ENCODE measurements at places on chromosomes 12 and 14.

GRCh38 chr12:62435303-62436163, 31.1 kb upstream of the MON2 start:
- DNase-seq, result no peak

DNA sequence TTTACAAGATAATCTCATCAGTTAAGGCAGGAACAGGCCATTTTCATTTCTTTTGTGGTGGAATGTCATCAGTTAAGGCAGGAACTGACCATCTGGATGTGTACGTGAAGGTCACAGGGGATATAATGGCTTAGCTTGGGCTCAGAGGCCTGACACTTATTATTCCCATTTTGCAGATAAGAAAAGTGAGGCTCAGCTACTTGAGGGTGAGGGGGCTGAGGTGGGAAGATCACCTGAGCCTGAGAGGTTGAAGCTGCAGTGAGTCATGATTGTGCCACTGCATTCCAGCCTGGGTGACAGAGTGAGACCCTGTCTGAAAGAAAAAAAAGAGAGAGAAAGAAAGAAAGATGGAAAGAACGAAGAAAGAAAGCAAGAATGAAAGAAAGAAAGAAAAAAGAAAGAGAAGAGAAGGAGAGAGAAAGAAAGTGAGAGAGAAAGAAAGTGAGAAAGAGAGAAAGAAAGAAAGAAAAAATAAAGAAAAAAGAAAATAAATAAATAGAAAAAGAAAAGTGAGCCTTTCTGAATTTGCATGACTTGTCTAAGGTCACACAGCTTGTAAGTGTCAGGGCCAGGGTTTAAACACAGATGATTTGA, 142.0 kb downstream of the TMEM30B start:
- no peak for DNase-seq

DNA sequence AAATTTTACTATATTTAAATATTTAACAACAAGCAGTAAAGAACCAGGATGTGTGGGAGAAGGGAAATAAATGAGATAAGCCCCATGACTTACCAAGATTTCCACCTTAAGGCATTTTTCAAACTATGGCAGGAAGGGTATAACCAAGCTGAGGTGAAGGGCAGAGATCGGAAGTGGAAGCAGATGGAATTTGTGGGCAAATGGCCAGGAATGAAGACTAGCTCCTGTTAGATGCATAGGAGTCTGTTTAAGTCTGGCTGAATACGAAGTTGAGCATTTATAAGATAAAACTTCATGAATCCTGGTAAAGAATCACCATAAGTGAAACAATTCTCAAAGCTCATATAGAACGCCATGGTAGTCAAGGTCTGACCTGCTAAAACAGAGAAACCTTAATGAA, 163.5 kb downstream of the DIO2 start:
- no peak for DNase-seq

GRCh38 chr14:65184032-65184764, 81.9 kb upstream of the MAX start:
- no peak for DNase-seq

DNA sequence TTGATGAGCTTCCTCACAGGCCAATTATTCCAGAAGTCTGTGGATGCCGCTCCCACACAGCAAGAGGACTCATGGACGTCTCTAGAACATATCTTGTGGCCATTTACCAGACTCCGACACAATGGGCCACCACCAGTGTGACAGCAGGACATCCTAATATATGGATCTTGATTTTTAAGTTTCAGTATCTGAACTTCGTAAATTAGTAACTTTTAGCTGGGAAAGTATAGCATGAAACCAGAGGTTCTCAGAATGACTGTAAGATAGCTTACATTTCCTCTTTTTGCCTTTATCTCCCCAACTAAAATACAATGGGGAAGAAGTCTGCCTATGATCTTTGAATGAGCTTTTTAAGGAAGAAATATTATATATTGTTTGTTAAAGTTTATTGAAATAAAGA, 87.0 kb downstream of the DNAI7 start:
- no peak for DNase-seq

- no peak for DNase-seq
Measured at GRCh38 chr14:55031190-55031589, 4.2 kb downstream of the SOCS4 start.

DNA sequence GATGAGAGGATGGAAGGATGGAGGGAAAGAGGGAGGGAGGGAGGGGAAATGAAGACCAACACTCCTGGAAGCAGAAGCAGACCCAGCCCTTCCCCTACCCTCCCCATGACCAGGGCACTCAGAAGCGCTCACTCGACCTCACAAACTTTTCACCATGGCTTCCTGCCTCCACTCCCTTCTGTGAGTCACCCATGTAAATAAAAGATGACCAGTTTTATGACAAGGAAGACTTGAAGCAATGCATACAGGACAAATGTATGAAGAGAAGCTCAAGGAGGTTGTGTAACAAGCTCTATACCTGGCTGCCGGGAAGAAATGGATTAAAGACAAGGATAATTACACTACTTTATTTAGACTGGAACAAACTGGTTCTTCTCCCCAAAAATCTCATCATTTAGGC, 63.8 kb downstream of the CDC42BPB start:
- no peak for DNase-seq

DNA sequence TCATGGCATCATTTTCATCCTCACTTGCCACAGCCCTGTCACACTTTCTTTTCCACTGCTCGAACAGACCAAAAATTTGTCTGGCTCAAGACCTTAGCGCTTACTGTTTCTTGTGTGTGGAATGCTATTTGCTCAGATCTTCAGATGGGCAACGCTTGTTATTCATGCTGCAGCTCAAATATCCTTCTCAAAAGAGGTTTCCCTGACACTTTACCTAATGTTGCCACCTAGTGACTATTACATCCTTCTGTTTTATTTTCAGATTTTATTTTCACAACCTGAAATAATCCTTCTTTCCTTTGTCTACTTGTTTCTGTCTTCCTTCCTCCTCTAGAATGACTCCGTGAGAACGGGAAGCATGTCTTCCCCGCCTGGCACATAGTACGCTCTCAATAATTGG, 5.6 kb downstream of the FBXO33 start:
- DNase-seq, result no peak

DNA sequence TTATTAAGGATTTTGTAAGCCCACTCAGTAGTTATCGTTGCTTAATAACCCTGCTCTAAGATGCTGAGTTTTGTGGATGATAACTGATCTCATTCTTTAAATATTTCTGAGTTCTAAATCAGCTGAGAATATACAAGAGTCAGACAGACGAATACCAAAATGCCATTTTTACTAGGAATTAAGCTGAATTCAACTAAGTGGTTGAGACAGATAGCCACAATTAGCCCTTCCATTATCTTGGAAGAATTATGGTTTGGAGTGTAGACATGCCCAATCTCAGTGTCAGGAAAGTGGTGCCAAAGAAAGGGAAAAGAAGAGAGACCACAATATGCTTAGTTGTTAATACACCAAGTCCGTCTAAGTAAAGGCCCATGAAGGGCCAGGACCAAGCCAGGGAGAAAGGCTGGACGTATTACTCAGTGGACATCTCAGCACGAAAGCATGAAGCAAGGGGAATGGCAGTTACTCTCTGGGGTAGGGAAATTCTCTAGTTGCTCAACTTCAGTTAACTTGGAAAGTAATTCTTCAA, 58.6 kb downstream of the KCNA5 start:
- no peak for DNase-seq

GRCh38 chr12:47894068-47894467, 10.7 kb downstream of the VDR start:
- DNase-seq, result no peak

DNA sequence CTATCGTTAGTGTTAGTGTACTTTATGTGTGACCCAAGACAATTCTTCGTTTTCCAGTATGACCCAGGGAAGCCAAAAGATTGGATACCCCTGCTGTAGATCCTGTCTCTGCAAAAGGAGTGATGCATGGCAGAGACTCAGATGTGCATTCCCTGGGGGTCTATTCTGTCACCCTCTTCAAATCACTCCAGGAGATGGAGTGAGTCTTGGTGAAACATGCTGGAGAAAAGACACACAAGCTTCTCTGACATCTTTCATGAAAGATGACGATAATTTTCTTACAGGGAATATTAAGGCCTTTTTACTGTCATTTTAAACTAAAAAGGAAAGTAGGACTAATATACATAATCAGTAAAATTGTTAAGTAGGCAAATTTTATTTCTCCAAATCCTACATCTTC, 437.9 kb upstream of the SOX5 start:
- no peak for DNase-seq

DNA sequence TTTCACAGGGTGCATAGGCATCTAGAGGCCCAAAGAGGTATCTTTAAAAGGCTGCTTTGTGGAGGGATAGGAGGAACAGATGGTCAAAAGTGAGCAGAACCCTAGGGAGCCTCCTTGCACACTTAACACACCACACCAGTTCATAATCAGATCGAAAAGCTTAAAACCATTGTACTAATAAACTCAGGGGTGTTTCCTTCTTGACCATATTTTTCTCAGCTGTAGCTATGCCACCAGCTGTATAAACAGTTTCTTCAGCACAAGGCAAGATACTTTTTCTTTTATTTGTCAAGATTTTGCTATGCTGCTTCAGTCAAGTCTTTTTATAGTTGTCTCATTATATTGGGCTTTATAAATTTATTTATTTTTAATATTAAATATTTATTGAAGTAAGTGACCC, 88.7 kb downstream of the RIC8B start:
- DNase-seq, result no peak

DNA sequence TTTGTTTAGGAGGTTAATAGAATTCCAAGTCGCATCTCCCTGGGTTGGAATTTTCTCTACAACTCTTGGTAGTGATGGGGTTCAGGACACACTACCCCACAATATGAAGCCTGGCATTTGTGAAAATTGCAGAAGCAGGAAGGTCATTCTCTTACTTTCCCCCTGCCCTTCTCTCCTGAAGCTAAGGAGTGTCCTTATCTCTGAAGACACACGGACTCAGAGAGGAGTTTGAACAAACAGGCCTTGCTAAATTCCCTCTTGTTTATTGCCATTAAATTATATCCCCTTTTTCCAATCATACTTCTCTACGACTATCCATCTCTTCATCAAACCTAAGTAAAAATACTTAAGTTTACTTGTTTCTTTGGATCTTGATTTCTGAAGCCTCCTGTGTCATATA, 443.0 kb downstream of the RAD51B start:
- no peak for DNase-seq

DNA sequence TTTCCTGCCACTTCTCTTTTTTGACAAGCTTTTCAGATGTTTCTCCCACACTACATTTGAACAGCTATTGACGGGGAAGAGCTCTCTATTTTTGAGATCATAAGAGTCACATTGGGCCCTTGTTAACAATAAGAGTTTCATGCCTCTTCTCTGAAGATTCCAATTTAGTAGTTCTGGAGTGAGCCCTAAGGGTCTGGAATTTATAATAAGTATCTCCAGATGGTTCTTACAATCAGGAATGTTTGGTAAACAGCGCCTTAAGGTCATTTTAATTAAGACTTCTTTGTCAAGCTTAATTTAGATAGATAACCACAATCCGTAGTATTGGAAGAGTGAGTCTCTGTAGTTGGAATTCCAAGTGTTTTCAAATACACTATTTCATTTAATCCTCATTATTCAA, 60.6 kb upstream of the HECTD1 start:
- DNase-seq, result no peak

DNA sequence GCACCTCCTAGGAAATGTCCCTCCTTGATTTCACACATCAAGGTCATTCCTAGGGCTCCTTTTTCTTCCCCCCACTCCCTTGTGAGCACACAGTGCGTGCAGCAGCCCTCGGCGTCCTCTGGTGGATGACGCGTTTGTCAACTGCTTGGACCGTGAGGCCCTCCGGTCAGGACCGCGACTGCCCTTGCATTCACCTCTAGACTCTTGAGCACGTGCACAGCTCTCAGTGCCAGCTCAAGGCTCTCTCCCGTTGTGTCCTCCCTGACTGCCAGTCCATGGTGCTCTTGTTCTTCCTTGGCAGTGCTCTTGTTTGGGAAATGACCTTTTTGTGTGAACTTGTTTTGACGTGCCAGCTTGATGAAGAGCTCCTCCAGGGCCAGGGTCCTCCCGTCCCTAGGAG, 67.9 kb downstream of the TSPAN9 start:
- DNase-seq, result no peak

GRCh38 chr12:116280595-116281290, 3.2 kb upstream of the MED13L start:
- DNase-seq, result no peak

DNA sequence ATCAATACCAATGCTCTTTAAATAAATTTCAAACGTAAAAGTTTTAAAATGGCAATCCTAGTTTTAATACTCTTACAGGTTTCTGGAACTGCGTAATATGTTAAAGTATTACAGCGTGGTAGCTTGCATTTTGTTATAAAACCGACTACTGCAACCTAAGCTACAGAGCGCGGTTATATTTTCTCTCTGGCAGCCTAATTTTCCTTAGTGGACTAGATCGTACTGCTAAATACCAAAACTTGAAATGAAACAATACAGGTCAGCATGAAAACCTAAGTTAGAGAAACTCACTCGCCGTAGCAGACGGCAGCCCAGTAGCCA, 1.2 kb downstream of the CCDC92 start:
- no peak for DNase-seq

DNA sequence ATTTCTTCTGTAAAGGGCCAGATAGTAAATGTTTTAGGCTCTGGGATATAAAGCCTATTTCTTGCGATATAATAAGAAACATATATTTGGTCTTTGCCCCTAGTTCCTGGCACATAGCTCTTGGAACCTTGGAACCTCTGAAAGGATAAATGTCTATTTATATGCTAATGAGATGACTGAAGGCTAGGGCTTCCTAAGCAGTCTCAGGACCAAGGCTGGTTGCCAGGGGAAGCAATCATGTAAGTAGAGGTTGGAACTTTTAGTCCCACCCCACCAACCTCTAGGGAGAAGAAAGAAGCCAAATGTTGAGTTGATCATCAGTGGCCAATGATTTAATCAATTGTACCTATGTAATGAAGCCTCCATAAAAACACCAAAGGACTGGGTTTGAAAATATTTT, 26.6 kb upstream of the NFYB start:
- DNase-seq, result no peak

DNA sequence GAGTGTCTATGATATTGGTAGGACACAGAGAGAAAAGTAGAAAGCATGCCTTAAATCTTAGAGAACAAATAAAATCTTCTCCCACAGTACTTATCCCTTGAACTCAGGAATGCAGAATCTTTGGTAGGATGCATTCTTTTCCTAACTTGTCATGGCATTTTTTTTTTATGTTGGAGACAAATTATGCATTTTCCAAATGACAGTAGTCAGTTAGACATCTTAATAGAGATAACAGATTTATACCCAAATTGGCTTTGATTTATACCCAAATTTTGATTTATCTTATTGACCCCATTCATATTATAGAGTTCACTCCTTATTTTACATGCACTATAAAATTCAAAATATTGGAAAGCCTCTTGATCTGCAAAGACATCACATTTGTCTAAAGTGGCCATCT, 132.9 kb downstream of the CNTN1 start:
- DNase-seq, result no peak

Data from activated CD4-positive, alpha-beta T cell treated with anti-CD3 and anti-CD28 coated beads for 24 hours (primary cell).